ENCODE measurements at places on chromosomes 11 and 22. TPM values are rescaled to one million over a fixed set of nuclear protein-coding genes. Genes with fewer than 3 reads are reported as not detected.

DNA sequence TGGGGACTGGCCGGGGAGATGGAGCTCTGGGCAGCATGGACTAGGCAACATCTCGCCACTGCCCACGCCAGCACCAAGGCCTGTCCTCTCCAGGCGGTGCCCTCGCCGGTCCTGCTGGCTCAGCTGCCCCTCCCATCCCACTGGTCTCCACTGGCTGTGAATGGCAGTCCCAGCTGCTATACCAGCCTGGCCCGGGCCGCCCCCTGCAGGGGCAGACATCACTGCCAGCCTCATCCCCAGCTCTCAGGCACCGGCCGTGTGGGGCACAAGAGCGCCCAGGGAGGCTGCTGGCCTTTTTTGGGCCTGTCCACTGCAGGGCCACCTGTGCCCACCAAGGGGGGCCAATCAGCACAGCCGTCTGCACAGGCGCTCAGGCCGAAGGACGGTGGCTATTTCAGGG, 30.1 kb upstream of the H19 start:
- no peaks in the 10 kb centered on the region for H3K36me3 ChIP-seq
- H3K4me1 ChIP-seq: no peaks in the 10 kb centered on the region
- H3K27ac ChIP-seq: no peak overlapping the region
- H3K4me3 ChIP-seq: no peak overlapping the region
- no peak for DNase-seq
- no peaks in the 10 kb centered on the region for H3K27me3 ChIP-seq

- H3K27ac ChIP-seq: no peak overlapping the region
- H3K36me3 ChIP-seq: no peaks in the 10 kb centered on the region
These were observed 43.4 kb downstream of the MCM5 start for GRCh38 chr22:35443338-35443737.

DNA sequence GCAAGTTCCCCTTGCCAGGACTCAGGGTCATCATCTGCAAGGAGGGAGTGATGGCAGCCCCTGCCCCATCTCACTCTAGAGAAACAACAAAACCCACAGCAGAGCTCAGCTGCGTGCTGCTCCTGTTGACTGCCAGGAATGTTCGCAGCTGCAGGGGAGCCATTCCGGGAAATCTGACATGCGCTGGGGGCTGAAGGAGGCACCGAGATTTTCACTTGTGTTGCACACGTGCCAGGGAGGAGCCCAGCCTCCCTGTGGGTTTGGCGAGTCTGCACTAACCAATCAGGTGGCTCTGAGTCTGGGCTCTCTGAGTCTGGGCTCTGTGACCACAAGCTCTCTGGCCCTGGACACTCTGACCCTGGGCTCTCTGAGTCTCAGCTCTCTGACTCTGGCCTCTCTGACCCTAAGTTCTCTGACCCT, 10.5 kb downstream of the FGF3 start:
- no peaks in the 10 kb centered on the region for H3K4me1 ChIP-seq
- no peak overlapping the region for H3K4me3 ChIP-seq
- no peaks in the 10 kb centered on the region for H3K36me3 ChIP-seq
- DNase-seq: no peak
- no peak overlapping the region for H3K27ac ChIP-seq

GRCh38 chr11:92685049-92685448, 284.4 kb upstream of the MTNR1B start:
- no peak for DNase-seq
- no peak overlapping the region for H3K4me3 ChIP-seq
- no peaks in the 10 kb centered on the region for H3K4me1 ChIP-seq
- no peaks in the 10 kb centered on the region for H3K36me3 ChIP-seq
- H3K27me3 ChIP-seq: no peaks in the 10 kb centered on the region
- no peak overlapping the region for H3K27ac ChIP-seq

DNA sequence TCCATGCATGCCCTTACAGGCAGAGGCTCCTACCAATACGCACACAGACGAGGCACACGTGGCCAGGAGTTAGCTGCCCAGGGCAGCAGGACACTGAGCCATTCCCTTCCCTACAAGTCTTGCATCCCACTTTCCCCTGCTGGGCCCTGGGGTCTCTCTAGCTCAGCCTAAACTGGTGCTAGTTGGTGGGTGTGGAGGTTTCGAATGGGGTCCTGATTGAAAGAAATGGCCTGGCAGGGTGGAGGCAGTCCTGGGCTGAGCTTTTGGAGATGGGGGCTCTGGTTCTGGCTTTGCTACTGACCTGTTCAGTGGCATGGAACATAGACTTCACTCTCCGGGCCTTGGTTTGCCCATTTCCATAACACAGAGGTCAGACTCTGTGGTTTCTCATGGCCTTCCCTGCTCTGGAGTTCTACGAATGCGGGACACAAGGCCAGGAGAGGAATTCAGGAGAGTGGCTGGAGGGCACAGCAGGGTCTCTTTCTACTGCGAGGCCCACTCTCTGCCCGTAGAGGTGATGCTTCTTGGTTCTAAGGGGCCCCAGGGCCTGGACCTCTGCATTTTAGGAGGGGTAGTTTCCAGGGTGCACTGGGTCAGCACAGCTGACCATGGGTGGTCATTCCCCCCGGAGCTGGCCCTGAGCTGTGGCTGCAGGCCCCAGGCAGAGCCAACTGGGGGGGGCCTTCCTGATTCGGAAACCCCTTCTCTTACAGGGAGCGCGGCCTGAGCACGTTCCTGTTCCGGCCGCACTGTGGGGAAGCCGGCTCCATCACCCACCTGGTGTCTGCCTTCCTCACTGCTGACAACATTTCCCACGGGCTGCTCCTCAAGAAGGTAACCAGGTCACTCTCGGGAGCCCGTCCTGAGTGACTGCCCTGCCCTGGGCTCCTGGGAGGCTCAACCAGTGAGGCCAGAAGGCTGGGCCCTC, 40.0 kb downstream of the RNF141 start:
- H3K4me3 ChIP-seq: no peak overlapping the region
- peaks cover 70% of the 10 kb centered on the region for H3K36me3 ChIP-seq
- peaks cover 25% of the 10 kb centered on the region for H3K4me1 ChIP-seq
- no peak for DNase-seq
- no peak overlapping the region for H3K27ac ChIP-seq
- H3K27me3 ChIP-seq: no peaks in the 10 kb centered on the region

- no peak overlapping the region for H3K4me3 ChIP-seq
- H3K27me3 ChIP-seq: peaks cover 70% of the 10 kb centered on the region
- no peak for DNase-seq
These were observed 94.1 kb downstream of the CACNA1I start for GRCh38 chr22:39664485-39665200.

DNA sequence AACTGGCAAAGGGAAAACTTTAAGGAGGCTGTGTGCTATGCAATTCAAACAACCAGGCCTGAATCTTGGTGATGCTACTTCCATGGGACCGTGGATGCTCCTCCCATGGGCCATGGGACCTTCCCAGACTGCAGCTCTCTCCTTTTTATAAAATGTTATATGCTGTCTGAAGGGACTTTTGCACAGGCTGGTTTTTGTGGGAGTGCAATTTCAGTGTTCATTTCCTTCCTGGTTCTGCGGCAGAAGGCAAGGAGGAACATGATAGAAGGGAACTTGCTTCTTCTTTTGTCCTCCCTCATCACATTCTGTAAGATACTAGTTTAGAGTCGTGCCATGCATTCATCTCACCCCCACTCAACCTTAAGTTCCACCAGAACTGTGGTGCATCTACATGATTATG, 68.9 kb downstream of the C11orf58 start:
- H3K4me3 ChIP-seq: no peak overlapping the region
- no peaks in the 10 kb centered on the region for H3K27me3 ChIP-seq
- peak overlapping the region; percentile 34 for H3K27ac ChIP-seq
- DNase-seq: no peak
- H3K36me3 ChIP-seq: peaks cover 10% of the 10 kb centered on the region
- peaks cover 56% of the 10 kb centered on the region for H3K4me1 ChIP-seq

DNA sequence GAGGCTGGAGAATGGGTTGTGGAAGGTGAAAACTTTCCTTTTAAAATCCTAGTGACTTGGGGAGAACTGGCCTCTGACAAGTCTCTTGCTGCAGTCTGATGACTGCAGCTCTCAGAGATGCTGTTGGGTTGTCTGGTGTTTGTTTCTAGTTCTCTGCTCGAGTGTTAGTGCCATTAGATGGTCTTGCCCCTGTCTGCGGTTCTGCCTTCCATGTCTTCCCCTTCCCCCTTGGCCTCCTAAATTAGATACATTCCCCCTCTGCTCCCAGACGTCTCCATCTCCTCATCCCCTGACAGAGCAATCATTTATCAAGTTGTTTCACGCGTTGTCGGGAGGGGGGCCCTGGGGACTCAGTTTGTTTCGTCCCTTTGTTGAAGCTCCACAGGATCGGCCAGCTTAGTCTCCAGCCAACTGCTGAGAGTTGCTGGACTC, 67.7 kb downstream of the CECR2 start:
- no peak for DNase-seq
- no peaks in the 10 kb centered on the region for H3K36me3 ChIP-seq
- H3K4me3 ChIP-seq: no peak overlapping the region
- no peaks in the 10 kb centered on the region for H3K27me3 ChIP-seq
- no peak overlapping the region for H3K27ac ChIP-seq

- no peak for DNase-seq
- H3K4me1 ChIP-seq: no peaks in the 10 kb centered on the region
- no peak overlapping the region for H3K27ac ChIP-seq
- peaks cover 4% of the 10 kb centered on the region for H3K27me3 ChIP-seq
- H3K4me3 ChIP-seq: no peak overlapping the region
These were observed 301.7 kb downstream of the BRD1 start for GRCh38 chr22:49525801-49526535.

Gene CREB3L1
- total RNA-seq: 40.5 TPM

Gene MRGPRE
- not detected for total RNA-seq

GRCh38 chr11:82676483-82677094, 57.1 kb downstream of the FAM181B start:
- peaks cover 4% of the 10 kb centered on the region for H3K27me3 ChIP-seq
- no peak overlapping the region for H3K4me3 ChIP-seq
- H3K36me3 ChIP-seq: no peaks in the 10 kb centered on the region
- no peaks in the 10 kb centered on the region for H3K4me1 ChIP-seq

- H3K27ac ChIP-seq: no peak overlapping the region
- no peaks in the 10 kb centered on the region for H3K27me3 ChIP-seq
- DNase-seq: no peak
- no peaks in the 10 kb centered on the region for H3K4me1 ChIP-seq
- H3K36me3 ChIP-seq: no peaks in the 10 kb centered on the region
These were observed 409.2 kb upstream of the LRRC4C start for GRCh38 chr11:41868606-41869005.

- H3K4me1 ChIP-seq: peaks cover 73% of the 10 kb centered on the region
- no peaks in the 10 kb centered on the region for H3K36me3 ChIP-seq
- no peaks in the 10 kb centered on the region for H3K27me3 ChIP-seq
- H3K27ac ChIP-seq: peak overlapping the region; percentile 76
- peak overlapping the region; percentile 72 for H3K4me3 ChIP-seq
These were observed 709 bp upstream of the ST3GAL4 start for GRCh38 chr11:126354631-126355323.

GRCh38 chr11:68042219-68043028, 3.6 kb downstream of the TCIRG1 start:
- H3K27me3 ChIP-seq: no peaks in the 10 kb centered on the region
- H3K4me1 ChIP-seq: peaks cover 41% of the 10 kb centered on the region
- H3K36me3 ChIP-seq: peaks cover 65% of the 10 kb centered on the region
- no peak overlapping the region for H3K4me3 ChIP-seq
- no peak overlapping the region for H3K27ac ChIP-seq

Gene VWA5A
- 37.9 TPM for total RNA-seq

Gene FXYD2
- 2.8 TPM for total RNA-seq

DNA sequence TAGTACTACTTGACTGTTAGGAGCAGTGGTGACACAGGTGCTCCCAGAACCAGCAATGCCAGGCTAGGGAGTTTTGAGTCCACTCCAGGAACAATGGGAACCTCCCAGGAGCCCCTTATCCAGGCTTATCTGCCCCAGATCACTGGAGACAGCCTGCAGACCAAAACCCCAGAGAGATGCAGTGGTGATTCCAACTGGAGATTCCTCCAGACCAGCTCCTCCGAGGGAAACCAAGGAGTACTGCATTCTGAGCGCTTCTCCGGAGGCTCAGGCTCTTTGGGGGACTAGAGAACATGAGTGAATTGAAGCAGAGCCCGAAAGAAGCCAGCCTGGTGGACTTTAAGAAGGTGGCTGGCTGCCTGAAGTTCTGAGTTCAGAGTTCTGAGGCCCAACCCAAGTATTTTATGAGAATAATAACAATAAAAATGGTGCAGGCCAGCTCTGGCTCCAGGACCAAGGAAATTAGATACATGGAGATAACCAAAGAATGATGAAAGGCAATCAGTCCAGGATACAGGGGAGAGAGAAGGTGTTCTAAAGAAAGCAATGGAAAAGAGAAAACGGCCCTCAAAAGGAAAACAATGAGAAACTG, 1.3 kb upstream of the TMEM25 start:
- H3K27me3 ChIP-seq: no peaks in the 10 kb centered on the region
- peaks cover 9% of the 10 kb centered on the region for H3K36me3 ChIP-seq
- H3K4me3 ChIP-seq: peak overlapping the region; percentile 93
- no peak for DNase-seq
- no peak overlapping the region for H3K27ac ChIP-seq

DNA sequence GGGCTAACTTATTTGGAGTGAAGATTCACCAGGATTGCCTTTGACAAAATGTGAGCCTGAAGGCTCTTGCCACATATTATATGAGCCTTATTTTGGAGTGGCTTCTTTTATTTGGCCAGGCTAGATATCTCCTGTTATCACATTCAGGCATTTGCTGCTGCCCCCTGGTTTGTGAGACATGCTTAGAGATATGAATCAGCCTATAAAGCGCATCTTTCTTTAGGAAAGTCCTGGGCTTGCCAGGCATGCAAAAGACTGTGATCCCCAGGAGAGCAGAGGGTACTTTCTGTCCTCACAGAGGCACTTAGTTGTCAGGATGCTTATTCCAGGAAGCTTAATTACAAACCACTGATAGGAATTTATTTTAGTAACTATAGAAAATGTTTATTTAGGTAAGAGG, 333.3 kb downstream of the FAT3 start:
- H3K27me3 ChIP-seq: no peaks in the 10 kb centered on the region
- H3K4me1 ChIP-seq: no peaks in the 10 kb centered on the region
- no peak for DNase-seq
- no peak overlapping the region for H3K4me3 ChIP-seq
- no peaks in the 10 kb centered on the region for H3K36me3 ChIP-seq
- H3K27ac ChIP-seq: no peak overlapping the region

Gene TSGA10IP
- not detected for total RNA-seq

Gene OR5A1
- not detected for total RNA-seq

DNA sequence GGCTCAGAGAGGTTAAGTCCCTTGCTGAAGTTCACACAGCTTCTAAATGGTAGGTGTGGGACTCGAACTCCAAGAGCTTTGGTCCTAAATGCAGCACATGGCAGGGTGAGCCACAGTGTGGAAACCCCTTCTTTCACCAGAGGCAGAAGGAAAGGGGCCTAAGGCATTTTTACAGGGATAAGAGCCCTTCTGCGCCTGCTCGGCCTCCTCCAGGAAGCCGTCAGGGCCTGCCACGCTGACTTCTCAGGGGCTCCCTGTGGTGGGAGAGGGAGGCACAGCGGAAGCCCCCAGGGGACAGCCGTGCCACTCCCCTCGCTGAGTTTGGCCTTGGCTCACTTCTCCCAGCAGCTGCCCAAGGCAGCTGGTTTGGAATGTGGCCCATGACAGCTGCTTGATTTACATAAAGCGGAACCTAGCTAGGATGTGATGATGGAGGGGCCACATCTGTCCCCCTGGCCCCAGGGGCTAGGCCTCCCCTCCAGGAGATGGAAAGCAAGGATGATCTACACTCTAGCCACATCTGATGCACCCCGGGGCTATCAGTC, 35.4 kb downstream of the CD82 start:
- peak overlapping the region; percentile 43 for H3K27ac ChIP-seq
- H3K27me3 ChIP-seq: no peaks in the 10 kb centered on the region
- DNase-seq: no peak
- H3K4me1 ChIP-seq: peaks cover 68% of the 10 kb centered on the region
- H3K36me3 ChIP-seq: peaks cover 34% of the 10 kb centered on the region

Gene FBXO3
- total RNA-seq: 32.6 TPM

Data from lower lobe of right lung (tissue), 2 donors.